ENCODE measurements at places on chromosomes 2 and 18. TPM values are rescaled to one million over a fixed set of nuclear protein-coding genes. Genes with fewer than 3 reads are reported as not detected.

DNA sequence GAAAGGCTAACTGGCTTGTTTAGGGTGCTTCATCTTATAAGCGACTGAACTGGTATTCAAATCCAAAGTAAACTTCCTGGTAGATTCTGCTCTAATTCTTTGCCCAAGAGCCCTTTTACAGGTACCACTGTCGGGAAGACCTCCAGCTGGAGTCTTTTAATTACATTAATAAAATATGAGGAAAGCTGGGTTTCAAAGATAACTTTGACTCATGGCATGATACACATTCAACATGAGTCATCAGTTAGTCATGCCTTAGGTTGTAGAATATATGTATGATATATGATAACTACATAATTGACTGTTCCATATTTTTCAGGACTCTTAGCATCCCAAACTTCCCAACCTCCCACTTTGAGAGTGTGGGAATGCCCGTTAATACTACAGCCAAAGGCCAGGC, 32.3 kb downstream of the ZCCHC2 start:
- DNase-seq = no peak

GRCh38 chr2:165636959-165637358, 157.1 kb downstream of the GALNT3 start:
- no peak for DNase-seq

Gene EGR4
- polyA plus RNA-seq = not detected

Gene REG3G
- not detected for polyA plus RNA-seq

Gene EML4
- 111 TPM for polyA plus RNA-seq

DNA sequence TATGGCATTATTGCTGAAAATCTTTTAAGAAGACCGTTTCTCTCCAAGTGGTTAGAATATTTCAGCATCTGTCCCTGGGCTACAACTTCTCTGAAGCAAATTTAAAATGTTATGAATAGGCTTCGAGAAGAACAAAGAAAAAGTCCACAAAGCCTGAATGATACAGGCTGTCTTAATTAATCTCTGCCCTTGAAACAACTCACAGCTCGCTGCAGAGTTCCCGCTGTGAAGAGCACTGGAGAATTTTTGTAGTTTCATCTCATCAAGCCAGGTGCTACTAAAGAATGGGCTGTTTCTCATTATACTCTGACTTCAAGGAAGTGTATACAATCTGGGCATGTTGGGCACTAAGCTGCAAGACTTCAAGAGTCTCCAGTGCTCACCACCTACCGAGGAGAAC, 67.6 kb downstream of the LAMA1 start:
- no peak for DNase-seq

Gene TRAPPC8
- 68.6 TPM for polyA plus RNA-seq

Gene GRHL1
- 4.7 TPM for polyA plus RNA-seq

- DNase-seq = no peak
These were observed 294.9 kb downstream of the FSIP2 start for GRCh38 chr2:186033541-186033940.

GRCh38 chr2:2495606-2496005, 164.5 kb upstream of the MYT1L start:
- DNase-seq = no peak

Gene ST8SIA3
- polyA plus RNA-seq = not detected

DNA sequence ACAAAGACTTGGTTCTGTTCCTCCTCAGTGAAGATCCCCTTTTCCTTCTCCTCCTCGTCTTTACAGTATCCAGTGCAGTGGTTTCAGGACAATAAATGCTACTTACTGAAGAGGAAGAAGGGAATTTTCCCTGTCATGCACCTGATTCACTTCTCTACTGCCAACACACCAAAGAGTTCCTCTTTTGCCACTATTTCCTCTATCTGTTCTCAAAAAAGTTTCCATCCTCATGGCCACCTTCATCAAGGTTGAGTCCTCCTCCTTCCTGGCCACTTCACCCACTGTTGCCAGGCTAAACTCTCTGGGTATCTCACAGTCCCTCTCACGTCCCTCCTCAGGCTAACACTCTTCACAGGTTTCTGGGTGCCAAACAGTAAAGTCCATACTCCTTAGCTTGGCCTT, 41.7 kb downstream of the PLEKHM3 start:
- DNase-seq = no peak

GRCh38 chr2:178117725-178118124, 5.5 kb downstream of the RBM45 start:
- DNase-seq = no peak

DNA sequence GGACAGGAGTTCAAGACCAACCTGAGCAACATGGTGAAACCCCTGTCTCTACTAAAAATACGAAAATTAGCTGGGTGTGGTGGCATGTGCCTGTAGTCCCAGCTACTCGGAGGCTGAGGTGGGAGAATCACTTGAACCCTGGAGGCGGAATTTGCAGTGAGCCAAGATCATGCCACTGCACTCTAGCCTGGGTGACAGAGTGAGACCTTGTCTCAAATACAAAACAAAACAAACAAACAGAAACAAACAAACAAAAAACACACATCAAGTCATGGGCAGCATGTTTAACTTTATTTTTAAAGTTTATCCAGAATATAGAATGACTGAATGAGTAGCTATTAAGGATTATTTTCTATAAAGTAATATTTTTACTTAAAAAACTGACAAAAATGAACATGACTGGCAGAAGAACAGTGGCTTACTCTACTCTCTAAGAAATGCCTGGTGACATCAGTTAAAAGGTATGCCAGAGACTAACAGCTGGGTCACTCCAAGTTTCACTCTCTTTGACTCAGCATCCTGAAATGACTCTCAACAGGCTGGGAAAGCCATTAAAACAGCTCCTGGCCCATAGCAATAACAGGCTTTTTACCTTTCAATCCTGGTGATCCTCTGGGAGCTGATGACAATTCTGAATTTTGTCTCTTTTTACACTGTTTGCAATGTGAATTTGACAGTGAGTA, 281.6 kb upstream of the STON1 start:
- DNase-seq = no peak

- DNase-seq = no peak
These were observed 94.7 kb upstream of the SLC8A1 start for GRCh38 chr2:40546439-40547191.

GRCh38 chr2:24022324-24022974, 12.6 kb downstream of the MFSD2B start:
- DNase-seq = no peak

DNA sequence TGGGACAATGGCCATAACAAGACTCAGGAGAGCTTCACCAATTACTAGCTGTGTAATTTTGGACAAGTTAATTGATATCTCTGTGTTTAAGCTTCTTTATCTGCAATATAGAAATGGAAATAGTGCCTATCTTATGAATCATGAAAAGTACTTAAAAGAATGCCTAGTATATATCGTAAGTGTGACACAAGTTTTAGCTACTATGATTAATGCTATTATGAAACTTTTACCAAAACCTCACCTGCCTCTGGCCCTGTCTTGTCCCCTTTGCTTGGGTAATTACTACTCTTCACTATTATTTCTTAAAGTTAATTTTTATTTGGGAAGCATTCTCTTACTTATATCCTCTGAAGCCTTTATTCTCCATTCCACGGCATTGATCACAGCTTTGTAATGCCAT, 75.0 kb upstream of the NETO1 start:
- no peak for DNase-seq

DNA sequence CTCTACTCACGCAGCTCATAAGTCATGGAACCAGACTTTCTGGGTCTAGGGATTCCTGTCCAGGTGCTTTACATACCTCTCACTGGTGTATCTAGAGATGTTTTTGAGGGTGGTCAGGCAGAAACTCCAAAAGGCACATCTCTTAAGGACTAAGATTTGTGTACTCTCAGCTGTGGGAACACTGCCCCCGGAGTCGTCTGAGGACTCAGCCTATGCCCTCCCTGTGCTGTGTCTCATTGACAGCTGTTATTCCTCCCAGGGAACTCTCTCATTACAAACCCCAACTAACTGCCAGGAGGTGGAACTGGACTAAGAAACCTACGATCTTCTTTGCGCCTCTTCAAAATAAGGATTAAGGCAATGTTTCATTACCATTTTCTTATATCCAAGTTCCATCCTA, 293.9 kb upstream of the DLGAP1 start:
- DNase-seq = no peak

DNA sequence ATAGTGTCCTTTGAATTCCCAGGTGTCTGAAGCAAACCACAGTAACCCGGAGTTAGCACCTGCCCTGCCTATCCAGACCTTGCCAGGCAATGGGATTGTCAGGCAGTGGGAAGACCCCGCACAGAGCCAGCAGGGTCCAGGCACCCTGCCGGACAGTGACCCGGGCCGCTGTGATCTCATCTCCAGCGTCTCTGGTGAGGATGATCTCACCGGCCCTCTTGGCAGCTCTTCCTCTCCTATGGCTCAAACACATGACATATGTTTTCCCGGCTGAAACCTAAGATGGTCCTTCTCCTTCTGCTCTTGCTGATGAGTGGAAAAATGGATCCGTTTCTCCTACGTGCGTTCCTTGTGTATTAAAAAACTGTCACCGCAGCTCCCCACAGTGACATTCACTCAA, 75.1 kb downstream of the ACOXL start:
- no peak for DNase-seq

DNA sequence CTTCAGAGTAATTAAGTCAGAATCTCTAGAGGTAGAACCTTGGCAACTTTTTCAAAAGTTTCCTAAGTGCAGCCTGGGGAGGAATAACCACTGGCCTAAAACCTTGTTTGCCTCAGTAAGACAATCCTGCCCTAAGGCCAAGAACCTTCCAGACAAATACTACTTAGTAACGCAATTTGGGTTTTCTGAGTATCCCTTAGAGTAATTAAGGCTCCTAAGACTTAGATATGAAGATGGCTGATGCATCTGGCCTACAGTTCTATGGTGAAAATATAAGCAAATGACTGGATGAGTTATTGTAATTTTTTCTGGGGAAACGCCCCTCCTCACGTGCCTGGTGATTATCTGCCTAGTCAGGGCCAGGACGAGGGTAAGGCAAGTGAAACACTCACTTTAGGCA, 95.7 kb upstream of the DLX2 start:
- no peak for DNase-seq

- DNase-seq = no peak
These were observed 10.3 kb downstream of the SLC14A2 start for GRCh38 chr18:45625596-45625995.

Gene INSIG2
- polyA plus RNA-seq = 32.1 TPM

DNA sequence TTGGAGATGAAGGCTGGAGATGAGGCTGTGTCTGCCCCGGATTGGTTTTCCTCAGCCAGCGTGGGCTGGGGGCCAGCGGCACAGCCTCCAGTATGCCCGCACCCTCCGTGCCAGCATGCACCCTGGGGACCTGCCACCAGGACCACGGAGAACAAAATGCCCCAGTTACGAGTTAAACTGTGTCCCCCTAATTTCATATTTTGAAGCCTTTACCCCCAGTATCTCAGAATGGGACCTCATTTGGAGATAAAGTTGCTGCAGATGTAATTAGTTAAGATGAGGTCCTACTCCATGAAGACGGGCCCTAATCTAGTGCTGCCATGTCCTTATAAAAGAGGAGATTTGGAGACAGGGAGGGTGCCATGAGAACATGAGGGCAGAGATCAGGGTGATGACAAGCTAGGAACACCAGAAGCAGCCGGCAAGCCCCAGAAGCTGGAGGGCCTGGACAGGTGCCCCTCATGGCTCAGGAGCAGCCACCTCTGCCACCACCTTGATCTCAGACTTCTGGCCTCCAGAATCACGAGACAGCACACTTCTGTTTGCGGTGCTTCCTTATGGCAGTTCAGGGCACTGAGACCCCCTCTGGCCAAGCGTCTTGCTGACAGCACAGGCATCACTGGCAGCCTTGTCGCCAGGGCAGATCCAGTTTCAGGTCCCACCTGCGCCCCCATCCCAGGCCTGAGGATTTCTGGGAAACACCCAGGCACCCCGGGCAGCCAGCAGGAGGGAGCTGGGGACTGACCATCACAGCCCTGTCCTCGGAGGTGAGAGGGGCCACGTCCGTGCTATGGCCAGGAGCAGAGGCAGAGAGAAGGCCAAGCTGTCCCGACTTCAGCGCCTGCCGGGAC, 29.4 kb downstream of the KIF1A start:
- DNase-seq = no peak

- DNase-seq = no peak
These were observed 29.8 kb upstream of the METTL21A start for GRCh38 chr2:207655000-207655399.

GRCh38 chr2:39618736-39619135, 47.0 kb upstream of the TMEM178A start:
- no peak for DNase-seq

DNA sequence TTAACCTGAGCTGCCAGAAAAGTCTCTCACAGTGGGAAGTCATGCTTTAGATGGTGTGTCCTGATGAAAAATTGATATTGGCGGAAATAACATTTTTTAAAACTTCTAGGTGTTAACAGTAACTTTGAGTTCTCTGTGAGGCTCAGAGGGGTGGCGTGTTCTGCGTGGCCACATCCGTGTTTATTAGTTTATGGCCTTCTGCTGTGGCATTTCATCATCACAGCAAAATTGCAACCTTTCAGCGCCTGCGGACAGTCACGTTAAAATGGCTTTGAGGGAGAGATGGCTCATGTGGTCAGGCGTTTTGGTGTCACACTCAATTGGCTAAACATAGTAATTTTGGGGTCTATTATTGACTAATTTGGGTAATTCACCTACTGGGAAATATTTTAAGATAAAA, 42.4 kb downstream of the KLHL29 start:
- no peak for DNase-seq

Gene NPPC
- 0.40 TPM for polyA plus RNA-seq

DNA sequence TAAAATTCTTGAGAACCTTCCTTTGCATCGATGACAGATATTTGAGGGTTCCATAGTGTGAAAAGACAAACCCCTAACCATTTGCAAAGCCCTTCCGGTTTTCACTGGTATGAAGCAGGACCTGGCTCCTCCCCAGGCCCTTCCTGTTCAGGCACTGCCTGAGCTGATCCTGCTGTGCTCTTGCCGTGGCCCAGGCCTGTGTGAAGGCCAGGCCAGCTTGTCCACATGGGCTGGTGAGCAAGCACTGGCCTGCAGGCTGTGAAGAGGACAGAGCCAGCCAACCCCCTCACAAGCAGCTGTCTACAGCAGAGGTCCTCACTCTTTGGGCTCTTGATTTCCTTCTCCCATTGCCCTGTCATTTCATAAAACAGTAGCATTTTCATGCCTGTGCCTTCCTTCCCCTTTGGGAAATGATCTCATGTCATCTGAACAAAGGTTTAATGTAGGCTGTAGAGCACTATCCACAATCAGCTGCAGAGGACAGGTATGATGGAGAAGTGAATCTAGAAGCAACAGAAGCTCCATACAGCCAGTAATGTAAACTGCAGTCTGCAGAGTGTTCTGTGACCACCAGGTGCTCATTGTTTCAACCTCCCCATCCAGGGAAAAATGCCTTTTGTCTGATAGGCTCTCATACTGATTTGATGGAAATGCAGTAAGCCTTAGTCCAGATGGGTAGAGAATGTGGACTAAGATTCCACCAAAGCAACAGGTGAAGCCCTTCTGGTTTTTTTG, 19.8 kb downstream of the MPHOSPH10 start:
- DNase-seq = no peak

Gene ABHD1
- polyA plus RNA-seq = 0.88 TPM

DNA sequence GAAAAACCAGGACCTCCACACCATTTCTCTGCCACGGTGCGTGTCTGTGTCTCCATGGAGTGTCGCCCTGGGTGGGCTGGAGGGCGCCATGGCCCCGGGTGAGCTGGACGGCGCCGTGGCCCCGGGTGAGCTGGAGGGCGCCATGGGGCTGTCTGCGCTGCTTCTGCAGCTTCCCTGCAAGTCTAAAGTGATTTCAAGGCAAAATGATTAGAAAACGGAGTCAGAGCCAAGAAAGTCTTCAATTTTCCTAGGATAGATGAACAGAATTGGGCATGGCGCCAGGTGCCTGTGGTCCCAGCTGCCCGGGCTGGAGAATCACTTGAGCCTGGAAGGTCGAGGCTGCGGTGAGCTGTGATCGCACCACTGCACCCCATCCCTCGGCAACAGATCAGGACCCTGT, 27.7 kb upstream of the NFATC1 start:
- DNase-seq = no peak

All from right renal cortex interstitium (tissue), 3 donors.